ENCODE measurements at places on chromosomes 1 and 21.
A peak's percentile ranks its signal among the peaks of the same experiment; 100 is the strongest.

DNA sequence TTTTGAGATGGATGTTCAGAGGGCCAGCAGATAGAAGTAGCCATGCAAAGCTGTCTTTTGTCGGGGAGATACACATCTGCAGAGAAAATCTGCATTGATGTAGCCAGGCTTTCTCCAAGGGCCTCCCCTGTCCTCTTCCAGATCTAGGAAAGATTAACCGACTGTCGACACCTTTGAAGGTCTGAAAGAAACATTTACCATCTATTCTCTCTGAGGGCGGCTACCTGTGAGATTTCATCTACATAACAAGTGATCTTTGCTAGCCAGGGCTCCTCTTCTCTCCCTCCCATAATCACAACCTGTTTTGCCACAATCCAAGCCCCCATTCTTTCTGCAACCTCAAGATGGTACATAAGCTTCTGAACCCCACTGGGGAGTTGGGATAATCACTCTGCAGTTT, 193.6 kb downstream of the RGS7 start:
- no peak for DNase-seq

- peak; percentile 78 for DNase-seq
These were observed 105.0 kb upstream of the COL6A1 start for GRCh38 chr21:45876381-45877170.

DNA sequence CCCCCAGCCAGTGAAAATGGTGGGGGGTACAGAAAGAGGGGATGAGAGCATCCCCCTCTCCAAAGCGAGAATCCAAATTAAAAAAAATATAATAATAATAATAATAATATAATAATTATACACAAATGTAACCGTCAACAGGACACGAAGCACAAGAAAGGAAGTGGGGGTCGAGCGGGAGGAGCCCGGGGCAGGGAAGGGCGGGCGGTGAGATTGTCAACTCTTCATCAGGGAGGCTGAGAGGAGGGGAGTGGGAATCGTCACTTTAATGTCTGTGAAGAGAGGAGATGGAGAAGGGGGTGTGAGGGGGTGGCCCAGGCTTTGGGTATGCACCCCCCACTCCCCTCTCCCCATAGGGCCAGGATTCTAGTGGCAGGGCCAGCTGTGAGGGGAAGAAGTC, 33.2 kb downstream of the MEF2D start:
- DNase-seq: no peak

- DNase-seq: no peak
These were observed 17.0 kb downstream of the S100A7 start for GRCh38 chr1:153443486-153443885.

DNA sequence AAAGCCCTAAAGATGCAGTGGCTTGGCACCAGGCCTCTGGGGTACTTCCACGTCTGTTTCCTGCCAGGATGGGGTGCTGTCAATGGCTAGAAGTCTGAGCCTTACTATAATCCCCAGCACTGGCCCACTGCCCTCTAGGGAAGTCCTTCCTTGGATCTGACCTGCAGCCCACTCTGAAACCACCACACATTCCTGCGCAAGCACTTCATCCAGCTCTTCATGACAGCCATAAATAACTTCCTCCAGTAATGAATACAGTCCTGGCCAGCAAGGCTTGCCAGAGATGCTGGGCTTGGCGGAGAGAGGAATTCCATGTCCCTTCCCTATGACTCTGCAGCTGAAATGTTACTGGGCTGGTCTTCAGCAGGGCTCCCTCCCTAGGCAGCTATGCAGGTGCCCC, 32.6 kb downstream of the ALPL start:
- no peak for DNase-seq

DNA sequence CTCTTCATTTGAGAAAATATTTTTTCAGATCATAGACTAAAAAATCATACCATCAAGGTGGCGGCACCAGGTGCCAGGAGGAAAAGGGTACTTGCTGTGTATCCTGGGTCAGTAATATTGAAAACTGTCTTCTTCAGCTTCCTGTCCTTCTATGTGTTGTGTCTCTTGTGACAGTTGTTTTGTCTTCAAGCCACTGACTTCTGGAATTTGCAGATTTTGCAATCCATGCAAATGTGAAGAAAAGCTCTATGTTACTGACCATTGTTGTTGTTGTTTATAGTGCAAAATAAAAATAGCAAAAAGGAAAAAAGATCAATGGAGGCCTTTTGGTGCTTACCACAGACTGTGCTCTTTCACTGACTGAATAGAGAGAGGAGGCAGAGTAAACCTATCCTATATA, 83.2 kb upstream of the RHOU start:
- DNase-seq: no peak

GRCh38 chr1:226001088-226001487, 1.9 kb upstream of the SDE2 start:
- DNase-seq: no peak

DNA sequence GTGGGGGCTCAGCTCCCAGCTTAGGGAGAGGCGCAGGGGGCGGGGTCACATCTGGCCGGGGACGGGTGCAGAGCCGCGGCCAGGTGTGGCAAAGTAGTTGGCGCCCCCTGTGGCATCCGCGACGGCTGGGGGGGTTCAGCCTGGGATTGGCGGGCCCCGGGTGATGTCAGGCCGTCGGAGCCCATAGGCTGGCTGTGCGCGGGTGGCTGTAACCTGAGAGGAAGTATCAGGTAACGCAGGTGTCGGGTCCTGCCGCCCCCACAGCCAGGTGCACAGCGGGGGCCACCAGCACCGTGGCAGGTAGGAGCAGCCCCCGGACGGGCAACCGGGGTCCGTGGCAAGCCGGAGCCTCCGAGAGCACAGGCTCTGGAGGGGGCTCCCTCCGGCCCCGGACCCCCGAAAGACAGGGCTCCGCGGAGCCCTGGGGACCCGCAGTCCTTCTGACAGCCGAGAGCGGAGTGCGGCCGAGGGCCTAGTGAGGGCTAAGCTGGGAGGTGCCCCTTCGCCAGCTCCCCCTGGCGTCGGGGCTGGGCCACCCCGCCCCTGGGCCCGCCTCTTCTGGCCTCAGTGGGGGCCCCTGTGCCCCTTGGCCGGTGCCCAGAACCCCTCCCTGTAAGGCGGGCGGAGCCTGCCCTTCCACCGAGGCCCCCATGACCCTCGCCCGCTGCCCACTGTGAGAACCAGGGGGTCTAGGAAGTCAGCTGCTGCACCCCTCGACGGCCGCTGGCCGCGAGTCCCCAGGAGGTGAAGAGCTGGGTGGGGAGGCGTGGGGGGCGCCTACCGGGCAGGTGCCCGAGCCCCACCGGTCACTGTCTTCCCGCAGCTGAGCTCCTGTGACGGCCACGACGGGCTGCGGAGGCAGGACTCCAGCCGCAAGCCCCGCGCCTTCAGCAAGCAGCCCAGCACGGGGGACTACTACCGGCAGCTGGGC, 17.9 kb downstream of the TNFRSF25 start:
- DNase-seq: peak; percentile 68

GRCh38 chr1:235317168-235317567, 10.8 kb downstream of the ARID4B start:
- DNase-seq: no peak

GRCh38 chr1:85462931-85463649, 1.9 kb downstream of the DDAH1 start:
- no peak for DNase-seq

DNA sequence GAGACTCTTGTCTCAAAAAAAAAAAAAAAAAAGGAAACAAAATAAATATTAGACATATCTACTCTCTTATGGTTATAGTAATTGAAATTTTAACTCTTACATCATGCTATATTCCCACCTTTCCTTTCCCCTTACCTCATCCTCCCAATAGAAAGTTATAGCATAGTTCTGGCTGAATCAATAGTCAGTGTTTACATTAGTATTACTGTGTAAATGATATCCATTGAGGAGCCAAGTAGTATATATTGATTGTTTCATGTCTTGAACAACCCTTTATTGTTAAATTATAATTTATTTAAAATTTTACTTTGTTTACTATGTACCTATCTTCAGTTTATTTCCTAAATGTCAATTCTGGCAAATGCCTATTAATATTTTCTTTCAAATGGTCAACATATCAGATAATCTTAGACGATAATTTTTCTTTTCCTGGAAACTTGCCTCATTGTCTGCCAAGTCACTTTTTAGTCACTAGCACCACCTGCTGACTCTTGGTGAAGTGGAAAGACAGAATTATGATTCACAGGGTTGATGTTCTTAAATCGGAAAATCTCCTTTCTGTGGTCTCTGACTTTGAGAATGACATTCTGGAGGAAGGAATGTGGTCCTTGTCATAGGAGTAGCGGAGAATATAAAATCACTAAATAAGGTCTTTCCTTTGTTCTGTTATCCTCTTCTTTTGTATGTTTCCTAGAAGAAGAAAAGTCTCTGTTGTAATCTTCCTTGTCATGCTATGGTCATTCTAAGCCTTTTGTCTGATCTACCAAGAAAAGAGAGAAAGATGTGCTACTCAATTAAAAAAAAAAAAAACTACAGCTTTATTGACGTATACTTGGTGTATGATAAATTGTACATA, 8.6 kb downstream of the HJV start:
- DNase-seq: no peak

DNA sequence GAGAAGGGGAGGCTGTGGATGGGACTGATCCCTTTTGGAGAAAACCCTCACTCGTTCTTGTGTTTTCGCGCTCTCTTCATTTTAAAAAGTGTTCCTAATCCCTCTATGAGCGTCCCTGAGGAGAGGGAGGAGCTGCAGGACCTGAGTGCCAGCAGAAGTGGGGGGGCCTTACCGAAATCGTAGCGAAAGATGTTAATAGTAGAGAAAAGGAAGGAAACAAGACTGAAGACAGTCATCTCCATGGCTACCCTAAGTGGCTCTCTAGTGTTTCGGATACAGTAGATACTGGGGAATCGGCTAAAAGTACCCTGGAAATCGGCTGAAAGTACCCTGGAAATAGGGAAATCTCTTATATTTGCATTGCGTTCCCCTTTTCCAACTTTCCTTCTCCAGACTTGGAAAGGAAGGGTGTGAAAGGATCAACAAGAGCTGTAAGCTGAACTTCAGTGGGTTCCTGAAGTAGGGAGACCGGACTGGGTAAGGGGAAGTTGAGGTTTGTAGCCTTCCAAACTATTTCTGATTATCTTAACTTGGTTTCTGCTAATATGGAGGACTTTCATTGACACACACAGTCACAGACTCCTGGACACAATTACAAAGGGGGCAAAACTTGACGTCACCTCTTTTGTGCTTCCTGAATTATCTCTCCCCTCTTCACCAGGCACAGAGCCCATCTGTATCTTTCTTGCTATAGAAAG, 486 bp upstream of the DSTYK start:
- DNase-seq: no peak

DNA sequence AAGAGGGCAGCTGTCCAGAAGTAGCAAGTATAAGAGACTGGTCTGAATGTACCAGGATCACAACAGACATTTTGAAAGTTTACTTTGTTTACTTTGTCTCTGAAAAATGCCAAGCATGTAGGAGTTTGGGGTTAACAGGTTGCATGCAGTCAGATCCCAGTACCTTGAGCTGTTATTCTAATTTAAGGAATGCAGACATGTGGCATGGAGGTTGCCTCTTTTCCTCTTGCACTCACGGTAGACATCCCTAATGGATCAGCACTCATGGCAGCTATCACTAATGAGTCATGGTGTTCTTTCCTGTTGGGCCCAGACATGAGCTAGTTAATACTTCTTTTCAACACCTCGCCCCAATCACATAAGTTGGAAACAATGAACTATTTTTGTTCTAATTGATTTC, 67.3 kb downstream of the GADD45A start:
- DNase-seq: no peak

DNA sequence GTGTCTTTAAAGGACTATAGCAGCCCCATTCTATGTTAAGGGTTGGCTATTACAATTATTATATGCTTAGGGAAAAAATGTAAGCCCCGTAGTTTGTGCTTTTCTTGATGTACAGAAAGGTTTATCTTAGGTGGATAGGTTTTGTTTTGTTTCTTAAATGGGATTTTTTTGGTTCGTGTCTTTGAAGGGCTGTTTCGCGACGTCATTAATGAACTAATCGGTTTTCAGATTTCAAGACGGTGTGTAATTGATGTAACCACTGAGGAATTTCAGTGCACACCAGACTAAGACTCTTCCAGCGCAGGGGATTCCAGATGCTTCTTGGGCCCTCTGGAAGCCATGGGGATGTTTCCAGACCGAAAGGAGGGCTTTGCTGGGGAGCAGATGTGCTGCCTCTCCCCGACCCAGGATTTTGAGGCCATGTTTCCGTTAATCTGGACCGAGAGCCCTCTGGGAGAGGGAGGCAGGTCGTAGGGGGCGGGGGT, 4.8 kb upstream of the SIM2 start:
- peak; percentile 17 for DNase-seq

- DNase-seq: no peak
These were observed 231.3 kb downstream of the TOMM20 start for GRCh38 chr1:234897390-234897749.

GRCh38 chr1:111227851-111228747, 586 bp downstream of the CHI3L2 start:
- DNase-seq: no peak

- DNase-seq: no peak
These were observed 69.4 kb downstream of the PKN2 start for GRCh38 chr1:88753506-88753905.

DNA sequence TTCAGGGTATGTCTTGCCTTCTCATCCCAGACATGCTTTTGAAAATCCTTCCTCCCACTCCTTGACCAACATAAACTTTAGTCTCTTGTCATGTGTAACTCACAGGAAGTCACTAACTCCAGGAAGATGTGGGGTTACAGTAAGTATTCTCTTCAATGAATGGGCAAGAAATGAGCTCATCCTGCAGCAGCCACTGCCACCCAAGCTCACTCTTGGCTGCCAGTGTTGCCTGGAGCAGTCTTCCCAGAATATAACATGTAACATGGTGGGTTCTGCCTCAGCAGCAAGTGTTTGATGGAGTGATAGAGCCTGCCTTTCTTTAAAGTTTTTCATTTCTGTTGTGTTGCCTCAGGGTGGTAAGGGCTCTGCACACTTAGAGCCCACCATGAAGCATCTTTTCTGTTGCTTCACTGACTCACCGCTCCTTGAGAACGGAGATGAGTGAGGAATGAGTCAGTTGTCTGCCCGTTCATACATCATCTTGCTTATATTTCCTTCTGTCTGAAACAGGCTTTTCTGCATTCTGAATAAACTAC, 187.0 kb downstream of the TPR start:
- DNase-seq: no peak

DNA sequence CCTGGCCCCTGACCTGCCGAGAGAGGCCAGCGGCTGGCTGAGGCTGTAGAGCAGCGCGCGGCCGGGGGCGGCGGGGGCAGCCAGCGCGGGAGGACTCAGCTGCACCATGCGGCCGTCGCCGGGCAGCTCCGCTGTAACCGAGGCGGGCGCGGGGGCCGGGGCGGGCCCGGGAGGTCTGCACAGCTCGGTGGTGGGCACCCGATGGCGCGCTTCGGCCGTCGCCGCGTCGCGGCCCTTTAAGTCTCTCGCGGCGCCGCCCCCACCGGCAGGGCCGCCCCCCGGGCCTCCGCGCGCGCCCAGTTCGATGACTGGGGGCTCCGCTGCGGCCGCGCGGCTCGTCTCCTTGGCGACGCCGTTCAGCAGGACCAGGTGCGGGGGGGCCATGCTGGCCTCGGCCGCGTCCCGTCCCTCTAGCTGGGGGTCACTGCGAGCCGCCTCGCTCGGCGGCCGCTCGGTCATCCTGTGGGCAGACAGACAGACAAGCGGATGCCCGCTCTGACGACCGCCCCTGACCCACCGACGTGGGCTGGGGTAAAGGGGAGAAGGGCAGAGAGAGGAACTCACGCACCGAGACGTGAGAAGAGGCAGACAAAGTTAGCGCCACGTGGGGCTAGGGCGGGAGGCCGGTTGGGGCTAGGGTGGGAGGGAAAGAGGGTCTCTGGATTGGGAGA, 6.5 kb downstream of the TAL1 start:
- peak; percentile 69 for DNase-seq

- DNase-seq: no peak
These were observed 167.1 kb downstream of the DHRS3 start for GRCh38 chr1:12450756-12451559.

- DNase-seq: no peak
These were observed 193.5 kb downstream of the CYYR1 start for GRCh38 chr21:26379561-26379960.
